Activated T-cell treated with anti-CD3 and anti-CD28 coated beads, Interleukin-2, amount 50 U/mL, for 72 hours (primary cell): ENCODE measurements at places on chromosomes 3 and 15. TPM values are rescaled to one million over a fixed set of nuclear protein-coding genes. Genes with fewer than 3 reads are reported as not detected.

GRCh38 chr3:74861211-74861610 lies 246.8 kb upstream of the CNTN3 start:
- H3K27me3 ChIP-seq = no peaks in the 10 kb centered on the region
- no peaks in the 10 kb centered on the region for H3K36me3 ChIP-seq

GRCh38 chr15:75644376-75644775 lies 3.3 kb upstream of the SNX33 start:
- peaks cover 8% of the 10 kb centered on the region for H3K27me3 ChIP-seq
- no peak for DNase-seq
- peaks cover 21% of the 10 kb centered on the region for H3K4me1 ChIP-seq
- peaks cover 1% of the 10 kb centered on the region for H3K36me3 ChIP-seq
- no peak overlapping the region for H3K4me3 ChIP-seq

GRCh38 chr15:52102463-52102862 lies 10.1 kb downstream of the BCL2L10 start:
- no peak overlapping the region for H3K27ac ChIP-seq
- no peak overlapping the region for H3K4me3 ChIP-seq
- no peaks in the 10 kb centered on the region for H3K36me3 ChIP-seq
- no peaks in the 10 kb centered on the region for H3K4me1 ChIP-seq
- DNase-seq = no peak

DNA sequence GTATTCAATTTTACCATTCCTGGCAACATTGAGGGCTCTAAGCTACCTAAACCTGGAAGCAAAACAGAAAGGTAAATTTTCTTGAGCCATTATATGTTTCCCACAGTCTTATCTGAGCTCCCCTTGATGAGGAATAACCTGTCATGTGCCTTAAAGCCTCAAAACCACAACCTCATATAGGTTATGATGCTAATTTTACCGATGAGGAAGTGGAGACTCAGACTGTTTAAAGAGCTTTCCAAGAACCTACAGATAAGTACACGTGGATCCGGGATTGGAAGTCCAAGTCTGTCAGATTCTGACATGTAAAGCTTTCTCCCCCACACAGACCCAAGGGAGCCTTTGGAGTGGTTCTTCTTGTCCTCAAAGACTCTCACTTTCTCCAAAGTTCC lies 140.5 kb downstream of the SEMA6D start:
- H3K4me3 ChIP-seq = no peak overlapping the region
- H3K36me3 ChIP-seq = no peaks in the 10 kb centered on the region
- DNase-seq = no peak

DNA sequence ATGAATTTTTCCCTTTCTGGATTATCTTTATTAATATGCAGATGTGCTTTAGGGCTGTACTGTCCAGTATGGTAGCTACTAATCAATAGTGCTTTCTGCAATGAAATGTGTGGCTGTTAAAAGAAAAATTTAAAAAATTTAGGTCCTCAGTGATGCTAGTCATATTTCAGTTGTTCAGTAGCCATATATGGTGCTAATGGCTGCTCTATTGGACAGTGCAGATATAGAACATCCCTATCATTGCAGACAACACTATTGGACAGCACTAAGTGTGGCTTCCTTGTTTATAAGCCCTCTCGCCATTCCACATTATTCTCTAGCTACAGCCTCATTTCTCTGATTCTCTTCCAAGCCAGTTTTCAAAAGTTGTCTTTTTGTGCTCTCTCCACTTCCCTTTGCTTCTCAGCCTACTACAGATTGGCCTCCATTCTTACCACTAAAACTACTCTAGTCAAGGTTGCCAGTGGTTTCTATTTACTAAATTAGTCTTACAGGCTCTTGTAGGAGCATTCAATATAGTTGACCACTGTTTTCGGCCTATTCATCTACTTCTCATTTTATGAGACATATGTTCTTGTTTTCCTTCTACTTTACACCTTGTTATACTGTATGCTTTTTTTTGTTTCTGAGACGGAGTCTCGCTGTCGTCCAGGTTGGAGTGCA lies 9.5 kb downstream of the MAPK6 start:
- H3K36me3 ChIP-seq = peaks cover 2% of the 10 kb centered on the region
- H3K27ac ChIP-seq = no peak overlapping the region
- H3K4me3 ChIP-seq = no peak overlapping the region

- no peak overlapping the region for H3K4me3 ChIP-seq
- H3K36me3 ChIP-seq = no peaks in the 10 kb centered on the region
- no peak overlapping the region for H3K27ac ChIP-seq
Observed at GRCh38 chr3:36011791-36012190, 368.5 kb upstream of the STAC start.

DNA sequence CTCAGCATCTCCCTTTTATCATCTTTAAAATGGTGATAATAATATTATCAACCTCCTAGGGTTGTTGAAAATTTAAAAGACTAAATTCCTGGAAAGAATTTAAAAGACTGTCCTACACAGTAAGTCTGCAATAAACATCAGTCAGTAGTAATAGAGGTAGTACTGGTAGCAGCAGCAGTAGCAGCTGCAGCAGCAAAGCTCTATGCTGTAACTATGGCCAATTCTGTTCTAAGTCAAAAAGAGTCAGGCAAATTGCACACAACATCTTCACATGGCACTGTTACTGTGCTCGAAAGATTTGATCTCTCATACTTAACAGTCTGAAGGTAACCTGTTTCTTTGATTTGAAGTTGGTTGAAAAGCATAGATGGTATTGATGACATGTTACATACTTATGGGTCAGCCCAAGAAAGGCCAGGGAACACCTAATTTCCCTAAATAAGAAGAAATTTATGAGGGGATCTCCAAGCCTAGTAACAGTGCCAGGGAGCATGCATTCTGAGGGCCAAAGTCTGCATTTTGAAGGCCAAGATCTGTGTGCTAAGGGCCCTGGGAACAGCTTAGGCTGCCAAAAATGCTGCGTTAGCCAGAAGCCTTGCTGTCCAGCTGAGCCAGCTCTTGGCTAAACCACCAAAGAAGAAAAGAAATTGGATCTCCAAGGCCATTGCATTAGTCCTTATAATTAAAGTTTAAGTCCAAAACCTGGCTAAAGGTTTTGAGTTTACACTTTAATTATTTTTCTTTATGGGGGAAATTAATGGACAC lies 68.2 kb downstream of the SIDT1 start:
- no peak overlapping the region for H3K27ac ChIP-seq
- DNase-seq = no peak
- no peak overlapping the region for H3K4me3 ChIP-seq
- peaks cover 5% of the 10 kb centered on the region for H3K4me1 ChIP-seq
- peaks cover 2% of the 10 kb centered on the region for H3K36me3 ChIP-seq

- H3K4me1 ChIP-seq = peaks cover 27% of the 10 kb centered on the region
- H3K27me3 ChIP-seq = peaks cover 34% of the 10 kb centered on the region
- H3K4me3 ChIP-seq = peak overlapping the region; percentile 52
- peak; percentile 84 for DNase-seq
- no peak overlapping the region for H3K27ac ChIP-seq
- peaks cover 4% of the 10 kb centered on the region for H3K36me3 ChIP-seq
Observed at GRCh38 chr3:13544293-13544831, 4.6 kb upstream of the FBLN2 start.

The ACKR2 gene
- total RNA-seq = 1.2 TPM

The ACOX2 gene
- not detected for total RNA-seq

The GOLGA8J gene
- total RNA-seq = not detected

The PIGZ gene
- 1.1 TPM for total RNA-seq

The CPNE4 gene
- total RNA-seq = 0.17 TPM

The IQCF5 gene
- total RNA-seq = not detected

The SOX14 gene
- total RNA-seq = not detected
